ENCODE measurements at places on chromosomes 11 and 22.

DNA sequence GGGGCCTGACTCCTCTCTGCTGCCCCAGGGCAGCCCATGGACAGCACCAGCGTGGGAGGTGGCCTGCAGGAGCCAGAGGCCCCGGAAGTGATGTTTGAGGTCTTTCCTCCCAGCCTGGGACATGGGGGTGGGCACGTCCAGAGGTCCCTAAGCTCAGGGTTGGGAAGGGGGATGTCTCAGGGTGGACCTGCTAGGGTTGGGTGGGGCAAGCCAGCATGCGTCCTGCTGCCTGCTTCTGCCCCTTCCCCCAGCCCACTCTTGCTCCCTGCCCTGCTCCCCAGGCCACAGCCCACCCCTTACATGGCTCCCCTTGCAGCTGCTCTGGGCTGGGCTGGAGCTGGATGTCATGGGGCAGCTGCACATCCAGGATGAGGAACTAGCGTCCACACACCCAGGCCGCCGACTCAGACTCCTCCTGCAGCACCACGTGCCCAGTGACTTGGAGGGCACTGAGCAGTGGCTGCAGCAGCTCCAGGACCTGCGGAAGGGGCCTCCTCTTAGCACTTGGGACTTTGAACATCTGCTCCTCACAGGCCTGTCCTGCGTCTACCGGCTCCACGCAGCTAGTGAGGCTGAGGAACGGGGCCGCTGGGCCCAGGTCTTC is 1.3 kb downstream of the FAM180B start:
- no peak for DNase-seq

DNA sequence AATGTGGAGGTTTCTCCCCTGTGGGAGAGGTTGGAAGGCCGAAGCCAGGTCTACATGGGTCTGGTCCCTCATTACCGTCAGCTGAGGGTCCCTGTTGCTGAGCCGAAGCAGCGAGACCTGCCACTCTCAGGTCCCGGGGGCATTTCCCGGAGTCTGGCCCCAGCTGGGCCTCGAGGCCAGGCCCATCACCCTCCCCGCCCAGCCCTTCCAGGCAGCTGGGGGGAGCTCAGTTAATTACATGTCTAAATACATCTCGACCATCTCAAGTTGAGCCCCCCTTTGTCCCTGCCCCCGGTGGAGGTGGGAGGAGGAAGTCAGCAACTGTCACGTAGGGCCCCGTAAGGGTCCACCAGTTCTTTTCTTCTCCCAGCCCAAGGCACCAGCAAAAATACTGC is 3.6 kb downstream of the CDKN1C start:
- DNase-seq: no peak

- no peak for DNase-seq
Observed at GRCh38 chr22:45580726-45581381, 78.2 kb downstream of the FBLN1 start.

GRCh38 chr11:128462922-128463321 is 124.4 kb downstream of the ETS1 start:
- DNase-seq: no peak

GRCh38 chr11:122412581-122412980 is 242.9 kb upstream of the UBASH3B start:
- DNase-seq: no peak

DNA sequence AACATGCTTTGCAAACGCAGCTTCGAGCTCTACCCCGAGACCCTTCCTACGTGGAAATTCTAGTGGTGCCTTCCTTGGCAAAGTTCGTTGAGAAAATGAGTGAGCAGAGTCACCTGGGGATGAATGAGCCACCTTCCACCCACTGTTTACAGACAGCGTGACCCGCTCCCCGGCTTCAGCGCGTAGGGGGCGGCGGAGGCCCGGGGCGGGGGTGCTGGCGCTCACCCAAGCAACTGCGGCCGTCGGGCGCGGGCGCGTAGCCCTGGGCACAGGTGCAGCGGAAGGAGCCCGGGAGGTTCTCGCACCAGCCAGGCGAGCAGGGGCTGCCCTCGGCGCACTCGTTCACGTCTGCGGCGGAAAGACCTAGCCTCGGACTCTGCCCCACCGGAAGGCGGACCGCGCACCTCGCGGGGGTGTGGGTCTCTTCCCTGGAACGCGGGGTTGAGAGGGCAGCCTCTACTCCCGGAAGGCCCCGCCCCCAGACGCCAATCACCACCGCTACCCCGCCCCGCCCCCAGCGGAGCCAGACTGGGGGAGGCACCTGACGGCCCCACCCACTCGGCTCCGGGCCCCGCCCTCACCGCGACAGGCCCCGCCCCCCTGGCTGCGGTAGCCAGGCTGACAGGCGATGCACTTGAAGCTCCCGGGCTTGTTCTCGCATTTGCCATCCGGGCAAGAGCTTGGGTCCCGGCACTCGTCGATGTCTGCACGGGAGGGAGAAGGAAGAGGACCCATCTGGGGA is 11.8 kb downstream of the LTBP3 start:
- DNase-seq: no peak

- no peak for DNase-seq
Observed at GRCh38 chr11:128372977-128373376, 214.4 kb downstream of the ETS1 start.

DNA sequence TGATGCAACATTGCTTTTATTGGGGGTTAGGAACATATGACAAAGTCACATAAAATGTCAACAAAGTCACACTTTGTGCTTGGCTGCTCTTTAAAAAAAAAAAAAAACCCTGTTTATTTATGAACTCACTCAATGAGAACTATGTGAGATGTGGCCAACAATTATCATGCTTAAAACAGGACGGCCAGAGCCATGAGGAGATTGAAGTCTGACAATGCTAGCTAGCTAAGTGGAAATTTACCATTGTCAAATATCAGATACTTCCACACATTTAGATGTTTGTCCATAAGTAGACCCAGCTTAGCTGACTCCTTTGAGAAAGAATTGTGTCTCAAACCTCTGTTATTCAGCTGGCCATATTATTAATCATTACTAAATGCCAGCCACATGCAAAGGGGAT is 26.9 kb downstream of the BLID start:
- DNase-seq: no peak

GRCh38 chr11:76885390-76886097 is 24.8 kb downstream of the ACER3 start:
- DNase-seq: no peak

- peak; percentile 98 for DNase-seq
Observed at GRCh38 chr11:72629266-72629665, 45.0 kb downstream of the PDE2A start.

- DNase-seq: no peak
Observed at GRCh38 chr11:120914601-120915000, 109.3 kb upstream of the TBCEL start.

DNA sequence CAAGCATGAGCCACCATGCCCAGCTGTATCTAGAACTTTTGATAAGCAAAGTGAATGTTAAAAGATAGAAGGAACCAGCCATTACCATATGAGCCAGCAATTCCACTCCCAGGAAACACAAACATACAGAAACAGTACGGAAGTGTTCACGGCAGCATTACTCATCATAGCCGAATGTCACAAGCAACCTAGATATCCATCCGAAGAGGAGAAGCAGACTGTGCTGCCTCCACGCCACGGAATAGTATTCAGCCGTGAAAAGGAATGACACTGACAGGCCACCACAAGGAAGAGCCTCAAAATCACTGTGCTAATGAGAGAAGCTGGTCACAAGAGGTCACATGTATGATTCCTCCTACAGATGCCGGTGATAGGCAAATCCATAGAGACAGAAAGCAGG is 17.6 kb upstream of the MGAT3 start:
- no peak for DNase-seq

- DNase-seq: no peak
Observed at GRCh38 chr11:61126256-61126655, 24.0 kb downstream of the CD5 start.

GRCh38 chr11:106418791-106419190 is 341.3 kb downstream of the AASDHPPT start:
- DNase-seq: no peak

- no peak for DNase-seq
Observed at GRCh38 chr22:48945621-48946458, 881.8 kb downstream of the BRD1 start.

DNA sequence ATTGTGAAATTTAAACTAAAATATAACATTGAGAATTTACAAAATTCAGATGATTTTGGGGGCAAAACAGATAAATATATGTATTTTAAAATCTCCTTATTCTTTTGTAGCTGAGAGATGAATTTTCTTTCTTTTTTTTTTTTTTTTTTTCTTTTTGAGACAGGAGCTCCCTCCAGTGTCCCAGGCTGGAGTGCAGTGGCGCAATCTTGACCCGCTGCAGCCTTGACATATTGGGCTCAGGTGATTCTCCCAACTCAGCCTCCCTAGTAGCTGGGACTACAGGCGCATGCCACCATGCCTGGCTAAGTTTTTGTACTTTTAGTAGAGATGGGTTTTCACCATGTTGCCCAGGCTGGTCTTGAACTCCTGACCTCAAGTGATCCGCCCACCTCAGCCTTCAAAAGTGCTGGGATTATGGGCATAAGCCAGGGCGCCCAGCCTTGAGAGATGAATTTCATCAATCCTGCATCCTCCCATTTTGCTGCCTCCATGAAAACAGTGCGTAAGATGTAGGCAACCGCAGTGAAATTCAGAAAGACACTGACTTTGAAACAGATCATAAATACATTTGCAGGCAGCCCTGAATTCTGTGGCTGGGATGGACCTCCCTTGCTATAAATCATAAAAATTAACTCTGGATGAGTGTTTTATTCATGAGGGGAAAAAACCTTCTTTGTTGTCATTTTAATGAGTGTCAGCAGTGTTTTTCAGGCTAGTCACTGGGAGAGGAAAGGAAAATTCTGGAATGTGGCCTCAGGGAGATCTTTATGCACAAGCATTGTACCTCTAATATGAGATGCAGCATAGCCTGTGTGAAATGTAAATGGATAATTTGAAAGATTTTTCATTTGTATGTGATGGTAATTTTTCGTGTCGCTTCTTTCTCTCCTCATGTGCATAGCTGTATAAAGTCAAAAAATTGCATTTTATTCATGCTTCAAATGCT is 14.4 kb downstream of the ELMOD1 start:
- DNase-seq: no peak

DNA sequence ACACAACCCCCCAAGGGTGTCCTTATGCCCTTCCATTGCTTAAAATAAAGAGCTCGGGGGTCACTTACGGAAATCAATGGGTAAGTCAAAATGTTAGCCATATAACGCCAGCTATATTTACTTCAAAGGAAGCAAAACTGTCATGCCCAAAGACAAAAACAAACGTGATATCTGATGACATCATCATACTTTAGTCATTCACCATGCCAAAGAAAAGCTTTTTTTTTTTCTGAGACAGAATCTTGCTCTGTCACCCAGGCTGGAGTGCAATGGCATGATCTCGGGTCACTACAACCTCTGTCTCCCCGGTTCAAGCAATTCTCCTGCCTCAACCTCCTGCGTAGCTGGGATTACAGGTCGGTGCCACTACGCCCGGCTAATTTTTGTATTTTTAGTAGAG is 47.7 kb upstream of the SC5D start:
- DNase-seq: no peak

- DNase-seq: no peak
Observed at GRCh38 chr11:27721264-27722116, 21.2 kb upstream of the BDNF start.

DNA sequence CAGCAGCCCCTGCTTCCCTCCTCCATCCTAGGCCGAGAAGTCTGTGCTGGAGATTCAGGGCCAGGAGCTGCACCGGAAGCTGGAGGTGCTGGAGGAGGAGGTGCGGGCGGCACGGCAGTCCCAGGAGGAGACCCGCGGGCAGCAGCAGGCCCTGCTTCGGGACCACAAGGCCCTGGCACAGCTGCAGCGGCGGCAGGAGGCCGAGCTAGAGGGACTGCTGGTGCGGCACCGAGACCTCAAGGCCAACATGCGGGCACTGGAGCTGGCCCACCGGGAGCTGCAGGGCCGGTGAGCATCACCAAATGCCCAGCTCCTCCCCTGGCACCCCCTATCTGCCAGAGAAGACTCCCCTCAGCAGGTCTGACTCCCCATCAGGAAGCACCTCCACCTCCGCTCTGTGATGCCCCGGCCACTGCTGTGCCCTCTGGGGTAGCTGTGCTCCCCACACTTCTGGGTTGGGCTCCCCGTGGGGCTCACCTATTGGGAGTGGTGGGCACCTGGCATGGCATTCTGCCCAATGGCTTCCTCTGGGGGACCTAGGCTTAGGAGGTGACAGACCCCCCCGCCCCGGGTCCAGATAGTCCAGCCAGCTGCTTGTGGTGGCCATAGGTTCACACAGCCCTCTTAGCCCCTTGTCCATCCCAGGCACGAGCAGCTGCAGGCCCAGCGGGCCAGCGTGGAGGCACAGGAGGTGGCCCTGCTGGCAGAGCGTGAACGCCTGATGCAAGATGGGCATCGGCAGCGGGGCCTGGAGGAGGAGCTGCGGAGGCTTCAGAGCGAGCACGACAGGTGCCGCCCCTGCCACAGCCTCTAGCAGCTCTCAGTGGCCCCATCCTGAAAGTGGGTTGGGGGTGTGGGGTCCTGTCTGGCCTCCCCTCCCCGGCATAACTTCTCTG is 6.6 kb upstream of the RPS6KA4 start:
- DNase-seq: no peak

- no peak for DNase-seq
Observed at GRCh38 chr22:21043860-21044535, 1.7 kb upstream of the LRRC74B start.

GRCh38 chr11:122138744-122139594 is 23.0 kb upstream of the BLID start:
- DNase-seq: no peak
